ENCODE measurements at places on chromosomes 2 and 18.

GRCh38 chr2:127647242-127648190 is 1.6 kb downstream of the GPR17 start:
- no peak for DNase-seq

DNA sequence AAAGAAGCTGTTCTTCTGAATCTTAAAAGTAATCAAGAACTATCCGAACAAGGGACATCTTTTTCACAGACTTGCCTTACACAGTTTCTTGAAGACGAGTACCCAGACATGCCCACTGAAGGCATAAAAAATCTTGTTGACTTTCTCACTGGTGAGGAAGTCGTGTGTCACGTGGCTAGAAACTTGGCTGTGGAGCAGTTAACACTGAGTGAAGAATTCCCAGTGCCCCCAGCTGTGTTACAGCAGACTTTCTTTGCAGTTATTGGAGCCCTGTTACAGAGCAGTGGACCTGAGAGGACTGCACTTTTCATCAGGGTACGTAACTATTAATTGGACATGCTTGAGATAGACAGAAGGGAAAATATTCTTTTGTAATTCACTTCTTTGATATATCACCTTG is 2.4 kb downstream of the MRPL44 start:
- DNase-seq = no peak

DNA sequence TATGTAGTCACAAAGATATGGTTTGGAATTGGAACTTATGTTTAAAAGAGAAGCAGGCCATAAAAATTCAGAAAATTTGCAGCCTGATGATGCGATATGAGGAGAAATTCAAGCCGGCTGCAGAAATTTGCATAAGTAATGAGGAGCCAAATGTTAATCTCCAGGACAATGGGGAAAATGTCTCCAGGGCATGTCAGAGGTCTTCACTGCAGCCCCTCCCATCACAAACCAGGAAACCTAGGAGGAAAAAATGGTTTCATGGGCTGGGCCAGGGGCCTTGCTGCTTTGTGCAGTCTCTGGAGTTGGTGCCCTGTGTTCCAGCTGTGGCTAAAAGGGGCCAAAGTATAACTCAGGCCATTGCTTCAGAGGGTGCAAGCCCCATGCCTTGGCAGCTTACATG is 28.4 kb downstream of the TACR1 start:
- no peak for DNase-seq

DNA sequence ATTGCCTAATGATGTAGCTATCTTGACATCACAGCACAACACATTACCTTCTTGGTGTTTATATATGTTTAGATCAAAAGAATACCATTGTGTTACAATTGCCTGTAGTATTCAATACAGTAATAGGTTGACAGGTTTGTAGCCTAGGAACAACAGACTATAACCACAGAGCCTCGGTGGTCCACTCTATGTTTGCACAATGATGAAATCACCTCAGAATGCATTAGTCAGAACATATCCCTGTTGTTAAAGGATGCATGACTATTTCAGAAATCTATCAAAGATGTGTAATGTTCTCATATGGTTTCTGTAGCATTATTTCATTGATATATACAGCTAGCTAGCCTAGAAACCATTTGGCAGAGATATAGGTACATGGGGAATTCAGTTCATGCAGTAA is 8.9 kb downstream of the METTL5 start:
- DNase-seq = no peak

- DNase-seq = no peak
Observed at GRCh38 chr2:166170356-166170755, 42.5 kb upstream of the SCN1A start.

- DNase-seq = no peak
Observed at GRCh38 chr2:46388881-46389280, 90.5 kb upstream of the TMEM247 start.

- DNase-seq = no peak
Observed at GRCh38 chr18:10420561-10421352, 33.7 kb upstream of the APCDD1 start.

DNA sequence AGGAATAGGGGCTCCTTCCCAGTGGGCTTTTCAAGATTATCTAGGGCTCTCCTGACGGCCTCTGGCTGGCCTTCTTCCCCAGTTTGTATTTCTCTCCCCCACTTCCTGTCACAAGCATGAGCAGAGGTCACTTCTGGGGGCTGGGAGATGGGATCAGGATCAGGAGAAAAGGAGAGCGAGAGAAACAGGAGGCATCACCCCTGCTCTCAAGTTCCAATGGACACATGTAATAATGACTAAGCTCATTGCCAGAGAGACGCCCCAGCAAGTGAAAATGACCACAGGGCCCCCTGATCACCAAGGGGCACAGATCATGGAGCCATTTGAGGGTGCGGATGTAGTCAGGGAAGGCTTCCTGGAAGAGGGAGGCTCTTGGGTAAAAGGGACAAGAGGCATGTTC is 92.1 kb downstream of the SMAD7 start:
- no peak for DNase-seq

DNA sequence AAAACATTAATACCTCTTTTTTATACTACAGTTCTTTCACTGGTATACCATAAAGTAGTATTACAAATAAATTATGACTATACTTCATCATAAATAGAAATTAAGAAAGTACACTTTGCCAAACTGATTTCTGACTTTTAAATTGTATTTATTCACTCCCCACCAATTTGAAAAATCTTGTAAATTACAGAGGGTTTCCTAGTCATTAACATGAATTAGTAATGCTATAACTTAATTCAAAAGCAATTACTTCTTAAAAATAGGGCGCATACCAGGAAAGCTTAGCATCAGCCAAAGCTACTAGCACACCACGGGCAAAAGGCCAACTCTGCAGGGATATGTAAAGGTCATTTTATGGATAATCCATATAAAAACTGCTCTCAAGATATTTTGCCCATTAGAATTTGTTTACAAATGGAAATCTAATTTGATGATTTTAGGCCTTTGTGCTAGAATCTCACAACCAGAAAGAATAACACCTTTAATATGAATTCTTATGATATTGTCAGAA is 142.3 kb downstream of the PIGN start:
- no peak for DNase-seq

GRCh38 chr2:71897137-71897480 is 250.6 kb downstream of the CYP26B1 start:
- no peak for DNase-seq

- no peak for DNase-seq
Observed at GRCh38 chr18:65093346-65093745, 657.5 kb upstream of the CDH7 start.

DNA sequence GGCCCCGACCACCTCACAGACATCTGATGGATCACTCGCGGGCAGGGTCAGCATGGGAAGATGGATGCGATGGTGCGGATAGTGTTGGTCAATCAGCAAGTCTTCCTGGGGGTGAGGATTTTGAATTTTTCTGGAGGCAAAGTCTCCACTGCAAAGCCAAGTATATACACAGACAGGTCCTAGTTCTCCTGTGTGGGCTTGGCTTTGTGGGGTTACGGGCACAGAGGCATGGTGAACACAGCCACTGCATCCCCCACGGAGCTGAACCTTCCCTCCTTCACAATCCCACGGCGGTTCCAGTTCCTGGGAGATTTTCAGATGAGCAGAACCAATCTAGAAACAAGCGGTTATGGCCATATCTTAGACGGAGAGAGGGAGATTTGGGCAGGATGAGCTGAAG is 35.8 kb downstream of the CNGA3 start:
- DNase-seq = no peak

GRCh38 chr18:43760010-43760409 is 482.7 kb upstream of the SYT4 start:
- no peak for DNase-seq

- no peak for DNase-seq
Observed at GRCh38 chr2:98378901-98379300, 32.6 kb downstream of the CNGA3 start.

DNA sequence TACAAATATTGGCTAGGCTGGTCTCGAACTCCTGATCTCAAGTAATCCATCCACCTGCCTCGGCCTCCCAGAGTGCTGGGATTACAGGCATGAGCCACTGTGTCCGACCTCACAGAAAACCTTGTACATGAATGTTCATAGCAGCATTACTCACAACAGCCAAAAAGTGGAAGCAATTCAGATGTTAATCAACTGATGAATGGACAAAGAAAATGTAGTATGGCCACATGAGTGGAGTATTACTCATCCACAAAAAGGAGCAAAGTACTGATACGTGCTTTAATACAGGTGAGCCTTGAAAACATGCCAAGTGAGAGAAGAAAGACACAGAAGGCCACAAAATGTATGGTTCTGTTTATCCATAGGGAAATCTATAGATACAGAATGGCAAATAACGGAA is 20.6 kb downstream of the CEP192 start:
- no peak for DNase-seq

GRCh38 chr18:63992751-63993150 is 22.9 kb downstream of the SERPINB8 start:
- DNase-seq = no peak

GRCh38 chr2:70767079-70767698 is 811 bp downstream of the ADD2 start:
- no peak for DNase-seq

GRCh38 chr2:159219394-159219998 is 67.0 kb downstream of the WDSUB1 start:
- DNase-seq = no peak

DNA sequence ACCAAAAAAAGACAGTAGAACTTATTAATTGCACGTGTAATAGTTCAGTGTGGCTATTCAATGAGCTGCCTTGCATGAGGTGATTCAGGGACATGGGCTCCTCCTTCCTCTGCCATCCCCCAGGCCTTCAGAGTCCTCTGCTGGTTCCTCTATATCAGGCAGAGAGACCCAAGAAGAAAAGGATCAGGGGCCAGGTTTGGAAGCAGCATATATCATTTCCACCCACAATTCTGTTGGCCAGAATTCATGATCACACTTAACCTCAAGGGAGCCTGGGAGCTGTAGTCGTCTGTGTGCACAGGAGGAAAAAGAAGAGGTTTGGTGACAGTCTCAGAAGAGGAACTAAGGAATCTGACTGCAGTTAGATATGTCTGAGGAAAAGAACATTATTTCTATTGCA is 114.0 kb upstream of the GLS start:
- no peak for DNase-seq

DNA sequence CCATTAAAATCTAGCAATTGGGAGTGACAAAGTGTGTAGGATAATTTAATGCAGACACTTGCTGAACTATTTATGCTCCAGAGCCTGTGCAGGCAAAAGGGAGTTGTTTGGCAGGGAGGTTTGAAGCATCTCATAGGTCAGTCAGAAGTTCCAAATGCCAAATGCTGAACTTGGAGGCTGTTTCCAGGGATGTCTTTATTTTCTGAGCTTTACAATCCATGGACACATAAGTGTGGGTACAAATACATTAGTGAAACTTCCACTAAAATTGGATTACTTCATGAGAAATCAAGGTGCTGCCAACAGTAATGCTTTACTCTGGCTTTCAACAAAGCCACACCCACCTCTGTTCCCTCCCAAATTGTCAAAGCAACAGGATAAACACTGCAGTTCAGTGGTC is 422.1 kb upstream of the SETBP1 start:
- DNase-seq = no peak

- DNase-seq = no peak
Observed at GRCh38 chr18:47936952-47937351, 6.5 kb upstream of the SMAD2 start.

DNA sequence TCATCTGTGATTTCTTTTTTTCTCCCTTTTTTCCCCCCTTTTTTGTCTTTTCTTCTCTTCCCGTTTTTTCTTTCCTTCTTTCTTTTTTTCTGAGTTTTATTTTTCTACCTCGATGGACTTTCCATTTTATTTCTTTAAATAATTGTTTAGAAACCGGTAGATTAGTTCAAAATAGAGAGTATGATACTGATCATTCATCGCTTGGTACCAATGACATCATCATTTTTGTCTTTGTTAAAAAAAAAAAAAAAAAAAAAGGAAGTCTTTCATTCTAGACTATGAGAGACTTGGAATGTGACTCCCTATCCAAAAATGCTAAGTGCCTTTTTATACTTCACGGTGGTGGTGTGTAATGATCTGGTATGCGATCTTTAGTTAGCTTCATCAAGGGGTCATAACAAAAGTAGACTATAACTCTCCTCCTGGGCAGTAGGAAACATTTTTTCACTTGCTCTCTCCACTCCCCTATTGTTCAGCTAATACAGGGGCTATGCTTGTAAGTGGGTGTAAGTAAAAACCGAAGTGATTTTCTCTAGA is 1517.5 kb upstream of the ZEB2 start:
- no peak for DNase-seq

- no peak for DNase-seq
Observed at GRCh38 chr18:8548186-8548585, 61.1 kb upstream of the RAB12 start.

DNA sequence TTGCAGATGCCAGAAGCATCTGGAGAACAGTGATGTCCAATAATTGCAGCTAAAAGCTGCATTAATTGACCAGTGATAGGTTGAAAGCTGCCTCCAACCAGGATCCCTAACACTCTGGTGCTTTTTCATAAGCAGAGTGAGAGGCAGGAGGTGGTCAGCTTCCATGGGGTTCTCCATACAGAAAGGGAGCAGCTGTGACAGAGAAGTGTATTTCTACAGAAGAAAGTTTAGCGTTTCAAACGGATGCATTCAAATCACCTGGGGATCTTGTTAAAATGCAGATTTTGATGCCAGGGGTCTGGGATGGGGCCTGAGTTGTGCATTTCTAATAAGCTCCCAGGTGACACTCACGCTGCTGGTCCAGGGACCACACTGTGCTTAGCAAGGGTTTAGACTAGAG is 216.5 kb upstream of the NRP2 start:
- DNase-seq = no peak

DNA sequence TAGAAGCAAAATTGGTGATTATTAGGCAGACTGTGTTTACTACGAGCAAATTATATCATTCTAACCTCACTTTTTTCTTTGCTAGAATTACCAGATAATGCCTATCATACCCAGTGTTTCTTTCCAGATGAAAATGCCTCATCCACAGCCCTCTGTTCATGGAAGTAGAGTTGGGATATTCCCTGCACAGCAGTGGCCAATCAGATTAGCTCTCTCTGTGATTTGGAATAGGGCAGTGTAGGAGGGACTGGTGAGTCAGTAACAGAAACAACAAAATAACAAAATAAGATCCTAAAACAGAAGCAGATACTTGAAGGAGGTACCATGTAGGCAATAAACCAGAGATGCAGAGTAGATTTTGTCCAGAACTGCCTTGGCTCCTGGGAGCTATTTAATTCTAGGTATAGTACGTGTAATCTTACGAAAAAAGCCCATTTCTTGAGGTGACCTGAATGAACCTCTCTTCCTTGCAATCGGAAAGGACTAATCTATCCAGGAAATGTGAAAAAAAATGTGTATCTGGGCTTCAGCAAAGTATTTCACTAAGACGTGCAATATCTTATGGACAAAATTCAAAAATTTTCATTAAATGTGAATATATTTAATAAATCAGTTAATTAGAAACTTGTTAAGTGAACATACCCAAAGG is 18.4 kb upstream of the TMEM17 start:
- no peak for DNase-seq

DNA sequence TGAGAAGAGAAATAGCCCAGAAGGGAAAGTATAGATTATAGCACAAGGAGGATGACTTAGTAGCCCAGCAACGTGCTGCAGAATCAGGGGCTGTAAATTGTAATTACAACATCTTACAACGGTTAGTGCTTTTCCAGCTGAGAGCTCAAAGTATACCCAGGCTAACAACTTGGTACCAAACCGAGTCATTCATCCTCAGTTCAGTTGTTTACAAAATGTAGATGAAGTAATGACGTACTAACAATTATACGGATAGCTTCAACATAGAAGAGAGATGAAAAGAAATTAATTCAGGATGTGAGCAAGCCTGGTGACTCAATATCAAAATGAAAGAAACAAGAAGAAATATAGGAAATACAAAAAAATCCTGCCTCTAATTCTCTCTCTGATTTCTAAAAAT is 99.2 kb downstream of the DYNAP start:
- no peak for DNase-seq

Data from stimulated activated CD8-positive, alpha-beta memory T cell treated with anti-CD3 and anti-CD28 coated beads, Interleukin-2, amount 100 ng/mL, for 1 hour (primary cell).